Muscle of leg (tissue), 16 donors: ENCODE measurements at places on chromosomes 2 and 18. TPM values are rescaled to one million over a fixed set of nuclear protein-coding genes. Genes with fewer than 3 reads are reported as not detected.

ATP6V1B1 gene
- 2.4 TPM for polyA plus RNA-seq

RGPD4 gene
- 0.03 TPM for polyA plus RNA-seq

DNA sequence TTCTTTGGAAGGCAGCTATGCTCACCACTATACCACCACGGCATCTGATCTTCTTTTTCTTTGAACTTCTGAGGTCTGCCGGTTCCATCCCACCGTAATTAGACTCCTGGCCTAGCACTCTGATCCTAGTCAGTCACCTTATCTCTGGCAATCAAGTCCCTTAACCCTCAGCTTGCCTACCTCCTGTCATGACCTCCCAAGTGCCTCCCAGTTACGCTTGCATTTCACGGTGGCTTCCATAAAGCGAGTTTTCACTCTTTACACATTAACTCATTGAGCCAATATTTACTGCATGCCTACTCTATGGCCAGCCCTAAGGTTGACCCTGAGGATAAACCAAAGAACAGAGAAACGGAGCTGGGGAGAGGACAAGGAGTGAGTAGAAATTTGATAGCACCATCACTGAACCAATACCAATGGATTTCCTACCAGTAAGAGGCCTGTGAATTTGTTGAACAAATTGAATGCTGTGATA is 37.8 kb upstream of the TMEM182 start:
- no peak for DNase-seq

DNA sequence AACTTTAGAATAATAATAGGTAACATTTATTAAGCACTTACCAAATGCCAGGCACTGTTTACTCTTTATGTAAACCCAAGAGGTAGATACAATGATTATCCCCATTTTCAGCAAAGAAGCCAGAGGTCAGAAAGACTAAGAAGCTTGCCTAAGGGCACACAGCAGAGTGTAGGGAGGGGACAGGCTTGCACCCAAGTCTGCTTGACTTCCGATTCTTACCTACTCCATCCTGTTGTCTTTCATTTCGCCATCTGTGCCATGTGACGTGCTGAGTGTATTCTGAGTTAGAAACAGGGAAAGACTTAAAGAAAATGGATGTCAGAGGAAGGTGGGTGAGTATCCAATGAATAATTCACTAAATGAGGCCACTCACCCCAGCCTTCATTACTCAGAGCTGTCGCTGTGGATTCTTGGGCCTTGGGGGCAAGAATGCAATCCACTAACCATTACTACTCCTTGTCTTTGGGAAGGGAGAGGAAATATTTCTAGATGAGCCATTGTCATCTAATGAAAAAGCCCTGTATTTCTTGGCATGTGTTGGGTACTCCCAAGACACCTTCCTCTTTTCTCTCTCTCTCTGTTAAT is 76.4 kb upstream of the BCL11A start:
- DNase-seq, result no peak

- peak; percentile 31 for DNase-seq
Measured at GRCh38 chr2:204021290-204022081, 84.9 kb downstream of the ICOS start.

GRCh38 chr2:180513389-180513788 is 467.0 kb upstream of the UBE2E3 start:
- no peak for DNase-seq

GRCh38 chr2:132978840-132979239 is 308.8 kb upstream of the LYPD1 start:
- no peak for DNase-seq

ADD2 gene
- 3.1 TPM for polyA plus RNA-seq

GRCh38 chr2:112880091-112880531 is 30.9 kb upstream of the IL37 start:
- no peak for DNase-seq

DNA sequence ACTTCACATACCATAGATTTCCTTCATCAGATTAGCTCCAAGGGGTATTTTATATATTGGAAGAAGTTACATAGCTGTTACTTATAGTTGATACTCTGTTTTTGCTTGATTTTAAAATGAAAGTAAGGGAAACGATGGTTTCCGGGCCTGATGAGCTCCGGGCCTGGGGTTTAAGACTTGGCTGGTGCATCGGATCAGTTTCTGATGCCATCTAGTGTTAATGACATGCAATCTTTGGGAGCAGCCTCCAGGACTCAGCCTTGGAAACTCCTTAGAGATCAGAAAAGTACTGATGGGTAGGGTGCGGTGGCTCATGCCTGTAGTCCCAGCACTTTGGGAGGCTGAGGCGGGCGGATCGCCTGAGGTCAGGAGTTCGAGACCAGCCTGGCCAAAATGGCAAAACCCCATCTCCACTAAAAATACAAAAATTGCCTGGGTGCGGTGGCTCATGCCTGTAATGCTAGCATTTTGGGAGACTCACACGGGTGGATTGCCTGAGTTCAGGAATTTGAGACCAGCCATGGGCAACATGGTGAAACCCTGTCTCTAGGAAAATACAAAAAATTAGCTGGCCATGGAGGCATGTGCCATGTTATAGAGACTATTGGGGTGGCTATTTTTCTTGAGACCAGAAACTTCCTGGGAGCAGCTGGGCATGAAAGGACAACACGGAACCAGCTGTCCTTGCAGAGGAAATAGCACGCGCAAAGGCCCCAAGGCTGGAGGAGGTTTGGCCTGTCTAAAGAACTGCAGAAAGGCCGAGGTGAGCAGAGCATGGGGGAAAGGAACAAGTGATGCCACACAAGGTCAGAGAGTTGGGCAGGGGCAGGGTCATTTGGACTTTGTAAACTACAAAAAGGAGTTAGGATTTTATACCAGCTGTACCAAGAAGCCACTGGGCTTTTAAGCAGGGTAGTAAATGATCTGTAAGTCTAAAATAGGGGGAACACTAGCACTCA is 46.9 kb upstream of the CNOT11 start:
- DNase-seq, result peak; percentile 88

GRCh38 chr2:145744541-145745386 is 1224.8 kb upstream of the ZEB2 start:
- DNase-seq, result no peak

OSBPL1A gene
- polyA plus RNA-seq, result 68.0 TPM

DNA sequence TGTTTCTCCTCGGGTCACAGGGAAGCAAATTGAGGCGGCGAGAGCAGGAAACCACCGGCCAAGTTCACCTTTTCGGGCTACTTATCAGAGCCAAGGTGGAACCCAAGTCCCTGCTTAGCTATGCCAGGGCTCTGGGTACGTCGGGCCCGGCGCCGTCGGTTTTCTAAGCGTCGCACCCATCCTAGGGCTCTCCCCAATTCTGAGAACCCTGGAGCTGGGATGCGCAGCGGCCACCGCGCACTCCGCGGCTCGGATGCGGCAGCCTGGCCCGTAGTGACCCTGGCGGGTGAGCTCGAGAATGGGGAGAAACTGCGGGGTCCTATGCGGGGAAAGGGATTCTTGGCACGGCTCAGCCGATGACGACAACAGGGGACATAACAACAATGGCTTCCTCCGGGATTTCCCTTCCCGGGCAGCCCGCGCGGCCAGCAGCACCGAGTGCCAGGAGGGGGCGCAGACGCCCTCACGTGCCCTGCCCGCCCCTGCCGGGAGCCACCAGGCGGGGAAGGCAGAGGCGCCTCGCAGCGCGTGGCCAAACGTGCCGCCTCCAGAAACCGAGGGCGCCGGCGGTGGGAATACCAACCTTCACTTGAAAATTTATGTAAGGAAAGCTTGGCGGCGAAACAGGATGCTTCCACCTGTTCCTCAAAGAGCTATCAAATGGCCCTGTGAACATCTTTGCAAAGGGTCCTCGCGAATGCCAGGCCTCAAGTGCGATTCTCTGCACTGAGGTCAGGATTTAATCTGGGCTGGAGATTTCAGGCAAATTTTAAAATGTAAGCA is 2.1 kb upstream of the SLC30A3 start:
- DNase-seq, result peak; percentile 68

DNA sequence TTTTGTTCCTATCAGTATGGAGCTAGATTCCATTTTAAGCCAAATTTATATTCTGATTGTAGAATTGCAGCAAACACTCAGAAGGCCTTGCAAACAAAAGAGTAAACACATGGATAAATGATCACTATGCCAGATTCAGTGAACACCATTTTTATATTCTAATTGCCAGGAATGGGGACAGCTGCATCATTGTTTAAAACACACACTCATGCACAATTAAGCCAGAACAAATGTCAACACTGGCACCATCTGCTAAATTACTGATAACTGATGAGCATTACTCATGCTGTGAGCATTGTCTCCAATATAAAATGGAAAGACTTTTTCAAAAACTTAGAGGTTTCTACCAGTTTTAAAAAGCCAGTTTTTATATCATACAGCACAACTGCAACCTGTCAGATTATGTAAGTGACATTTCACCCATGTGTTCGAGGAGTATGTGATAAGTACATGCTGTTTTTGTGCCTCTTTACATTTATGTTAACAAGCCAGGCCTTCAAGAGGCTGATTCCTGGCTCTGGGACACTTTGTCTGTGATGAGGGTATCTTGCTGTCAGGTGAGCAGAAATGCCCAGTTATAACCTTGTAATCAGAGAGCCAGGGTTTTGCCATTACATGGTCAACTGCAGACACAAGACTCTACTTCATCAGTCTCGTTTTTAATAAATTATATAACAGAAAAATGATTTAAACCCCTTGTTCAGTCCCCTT is 4.4 kb upstream of the ST8SIA5 start:
- peak; percentile 55 for DNase-seq

- peak; percentile 90 for DNase-seq
Measured at GRCh38 chr2:74502720-74503505, 3.5 kb upstream of the LBX2 start.

- DNase-seq, result no peak
Measured at GRCh38 chr2:120255071-120255470, 2.4 kb downstream of the RALB start.
